ENCODE measurements at places on chromosomes 11 and 22.
A peak's percentile ranks its signal among the peaks of the same experiment; 100 is the strongest.

DNA sequence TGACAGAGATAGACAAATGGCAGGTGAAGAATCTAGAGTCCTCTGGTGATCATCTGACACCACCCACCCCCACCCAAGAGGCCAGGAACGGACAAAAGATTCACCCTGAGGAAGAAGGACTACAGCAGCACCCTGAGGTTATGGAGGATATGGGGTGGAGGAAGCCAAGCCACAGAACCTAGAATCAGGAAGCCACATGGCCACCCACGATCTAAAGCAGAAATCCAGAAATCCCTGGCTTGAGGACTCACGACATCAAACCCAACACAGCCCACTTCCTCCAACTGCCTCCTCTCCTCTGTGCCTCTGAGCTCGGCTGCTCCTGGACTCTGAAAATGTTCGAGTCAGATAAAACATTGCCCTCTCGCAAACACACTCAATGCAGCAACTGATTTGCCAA, 364.3 kb downstream of the SHANK2 start:
- DNase-seq, result no peak

GRCh38 chr11:46352063-46352841, 5.0 kb downstream of the DGKZ start:
- peak; percentile 50 for DNase-seq

GRCh38 chr11:62607714-62608113, 4.9 kb downstream of the EML3 start:
- DNase-seq, result no peak

DNA sequence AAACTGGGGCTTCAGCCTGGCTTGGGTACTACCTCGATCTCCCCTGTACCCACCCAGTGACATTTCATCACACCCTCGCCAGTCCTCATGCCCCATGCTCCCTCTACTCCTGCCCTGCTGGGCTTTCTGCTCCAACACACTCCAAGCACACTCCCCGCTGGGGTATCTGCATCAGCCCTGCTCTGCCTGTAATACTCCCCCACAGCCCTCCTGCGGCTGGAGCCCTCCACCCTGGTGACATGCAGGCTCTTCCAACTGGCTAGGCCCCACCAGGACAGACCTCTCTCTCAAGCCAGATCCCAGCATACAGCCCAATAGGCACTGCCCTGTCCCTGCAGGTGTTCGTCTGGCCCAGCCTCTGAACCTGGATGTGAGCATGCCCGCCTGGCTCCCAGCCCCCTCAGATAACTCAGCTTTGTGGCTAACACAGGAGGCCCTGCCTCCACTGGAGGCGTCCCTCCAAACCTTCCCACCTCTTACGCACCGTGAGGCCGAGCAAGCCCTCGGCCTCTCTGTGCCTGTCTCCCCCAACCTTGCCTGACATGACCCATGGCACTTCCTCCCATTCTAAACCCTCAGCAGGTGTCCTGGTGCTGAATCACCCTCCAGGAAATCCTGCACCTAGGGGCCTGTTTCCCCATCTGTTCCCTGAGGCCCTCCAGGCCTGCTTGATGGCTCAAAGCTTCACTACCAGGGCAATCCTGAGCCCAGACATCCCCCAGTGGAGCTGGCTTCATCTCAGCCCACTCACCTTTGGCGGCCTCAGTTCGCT, 33.5 kb upstream of the TXNRD2 start:
- no peak for DNase-seq
